NCI-H1417 (cell line): ENCODE measurements at places on chromosomes 7 and 10.

GRCh38 chr10:29446327-29446726 is 157.5 kb downstream of the LYZL1 start:
- DNase-seq: no peak

DNA sequence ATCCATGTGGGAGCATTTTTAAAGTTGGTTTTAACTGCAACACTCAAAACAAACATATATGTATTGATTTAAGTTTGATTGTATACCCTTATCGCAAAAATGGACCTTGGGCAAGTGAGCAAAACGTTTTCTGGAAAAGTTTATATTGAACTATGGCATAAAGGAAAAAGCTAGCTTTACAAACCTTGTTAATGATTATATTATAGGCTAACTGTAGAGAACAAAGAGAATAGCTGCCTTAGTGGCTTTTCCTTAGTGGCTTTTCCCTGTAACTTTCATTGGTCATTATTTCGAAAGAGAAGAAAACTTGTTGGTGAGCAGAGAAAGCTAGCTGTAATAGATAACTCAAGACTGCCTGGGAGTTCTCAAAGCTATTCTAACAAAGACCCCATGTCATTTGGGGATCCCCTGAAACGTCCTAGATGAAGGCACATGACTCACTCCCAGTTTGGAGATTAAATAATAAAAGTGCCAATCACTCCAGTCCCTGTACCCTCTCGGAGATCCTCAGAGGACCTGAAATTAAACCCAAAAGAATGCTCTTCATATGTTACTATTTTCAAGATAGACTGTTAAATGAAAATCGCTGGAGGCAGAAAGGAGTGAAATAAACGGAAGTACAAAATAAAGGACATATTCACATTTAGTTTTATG is 92.1 kb downstream of the SRI start:
- no peak for DNase-seq

DNA sequence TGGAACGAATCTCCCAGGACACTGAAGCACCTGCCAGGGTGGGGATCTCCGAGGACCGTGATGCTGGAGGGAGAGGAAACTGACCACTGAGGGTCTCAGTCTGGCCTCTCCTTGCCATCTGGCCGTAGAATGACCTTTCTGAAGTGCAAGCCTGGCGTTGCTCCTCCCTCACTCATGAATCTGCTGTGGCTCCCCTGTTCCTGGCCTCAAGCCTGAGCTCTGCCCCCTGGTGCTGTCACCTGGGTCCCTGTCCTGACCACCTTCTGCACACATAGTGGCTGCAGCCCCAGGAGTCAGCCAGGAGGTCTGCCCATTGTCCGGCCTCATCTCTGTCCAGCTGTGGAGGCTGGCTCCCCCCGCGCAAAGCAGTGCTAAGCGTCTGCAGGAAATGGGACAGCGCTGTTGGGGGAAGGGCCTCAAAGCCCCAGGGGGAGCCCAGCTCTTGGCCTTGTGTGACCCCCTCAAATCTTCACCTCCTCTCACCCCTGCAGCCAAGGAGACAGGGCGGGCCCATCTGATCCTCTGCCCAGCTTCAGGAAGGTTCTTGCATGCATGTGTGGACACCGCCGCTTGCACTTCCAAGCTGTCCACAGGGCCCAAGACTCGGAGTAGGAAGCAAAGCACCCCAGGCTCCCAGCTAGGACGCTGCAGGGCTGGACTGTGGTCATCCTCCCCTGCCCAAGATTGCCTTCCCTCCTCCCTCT is 65.7 kb downstream of the MYL10 start:
- no peak for DNase-seq

DNA sequence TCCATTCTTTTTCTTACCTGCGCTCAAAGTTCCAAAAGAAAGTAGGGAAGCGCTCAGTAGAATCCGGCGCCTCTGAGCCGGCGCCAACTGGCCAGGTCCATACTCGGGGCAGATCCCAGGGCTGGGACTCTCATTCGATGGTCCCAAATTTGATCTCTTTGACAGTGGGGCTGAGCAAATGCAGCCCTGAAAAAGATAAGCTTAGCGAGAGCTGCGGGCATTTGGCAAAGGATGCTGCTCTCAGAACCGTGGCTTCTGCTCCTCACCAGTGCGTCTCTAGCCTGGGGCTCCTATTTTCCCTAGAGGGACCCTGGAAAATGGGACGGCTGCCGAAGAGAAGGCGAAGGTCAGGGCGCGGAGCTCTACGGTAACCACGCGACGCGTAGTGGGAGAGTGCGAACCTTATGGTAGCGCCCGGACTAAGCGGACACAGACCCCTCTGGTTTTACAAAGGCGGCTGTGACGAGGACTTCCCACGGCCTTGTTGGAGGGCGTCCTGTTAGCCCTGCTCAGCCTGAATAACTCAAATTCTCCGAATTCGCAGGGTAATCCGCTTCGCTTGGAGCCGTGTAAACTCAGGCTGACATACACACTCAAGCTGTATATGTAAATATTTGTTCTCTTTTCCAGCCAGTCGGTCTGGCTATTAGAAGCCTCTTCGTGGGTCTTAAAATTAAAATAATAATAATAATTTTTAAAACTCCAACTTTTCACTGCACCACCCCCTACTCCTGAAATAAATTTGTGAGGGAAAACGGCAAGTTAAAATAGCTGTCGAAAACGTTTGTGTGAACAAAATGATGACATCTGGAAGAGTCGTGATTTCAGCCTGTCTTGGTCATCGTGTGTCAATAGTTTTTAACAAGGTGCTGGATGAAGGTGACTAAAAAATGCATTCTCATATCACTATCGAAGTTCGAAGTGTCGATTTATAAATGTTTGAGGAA is 869 bp upstream of the TBX20 start:
- no peak for DNase-seq

DNA sequence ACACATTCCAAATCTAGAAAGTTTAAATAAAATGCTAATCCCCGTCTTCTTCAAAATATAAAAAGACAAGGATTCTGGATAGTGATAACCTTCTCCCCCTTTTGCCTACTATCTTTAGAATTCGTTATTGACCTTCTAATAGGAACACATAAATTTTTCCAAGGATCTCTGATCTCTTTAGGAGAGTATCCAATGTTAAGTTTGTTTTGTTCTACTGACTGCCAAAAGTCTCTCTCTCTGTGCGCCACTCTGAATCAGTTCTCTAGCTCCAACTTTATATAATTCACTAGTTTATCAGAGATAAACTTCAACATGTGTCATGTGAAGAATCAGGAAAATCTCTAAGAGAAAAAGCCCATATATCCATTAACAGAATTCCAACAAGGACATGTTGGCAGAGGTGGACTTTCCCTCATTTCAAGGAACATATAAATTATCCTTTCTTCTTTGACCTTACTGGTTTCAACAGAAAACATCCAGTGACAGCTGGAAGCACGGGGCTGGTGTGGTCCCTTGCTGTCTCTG is 615.6 kb downstream of the KCNMA1 start:
- DNase-seq: no peak

- DNase-seq: no peak
These were observed 129.4 kb downstream of the KAT6B start for GRCh38 chr10:74955796-74956195.

DNA sequence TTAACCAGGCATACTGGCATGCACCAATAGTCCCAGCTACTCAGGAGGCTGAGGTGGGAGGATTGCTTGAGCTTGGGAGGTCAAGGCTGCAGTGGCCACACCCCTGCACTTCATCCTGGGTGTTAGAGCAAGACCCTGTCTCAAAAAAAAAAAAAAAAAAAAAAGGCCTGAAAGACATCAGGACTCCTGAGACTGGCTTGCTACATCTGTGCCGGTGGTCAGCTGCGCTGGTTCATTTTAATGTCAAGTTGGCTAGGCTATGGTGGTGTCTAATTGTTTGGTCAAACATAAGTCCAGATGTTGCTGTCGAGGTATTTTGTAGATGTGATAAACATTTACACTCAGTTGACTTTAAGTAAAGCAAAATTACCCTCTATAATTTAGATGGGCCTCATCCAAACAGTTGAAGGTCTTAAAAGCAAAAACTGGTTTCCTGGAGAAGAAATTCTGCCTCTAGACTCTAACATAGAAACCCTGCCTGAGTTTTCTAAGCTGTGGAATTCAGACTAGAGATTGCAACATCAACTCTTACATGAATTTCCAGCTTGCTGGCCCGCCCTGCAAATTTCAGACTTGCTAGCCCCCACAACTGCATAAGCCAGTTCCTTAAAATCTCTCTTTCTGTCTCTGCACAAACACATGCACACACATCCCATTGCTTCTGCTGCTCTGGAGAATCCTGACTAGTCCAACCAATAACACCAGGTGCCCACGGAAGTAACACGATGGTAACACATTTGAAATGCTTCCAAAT is 18.2 kb downstream of the MYOF start:
- no peak for DNase-seq

GRCh38 chr7:157977306-157977705 is 610.3 kb downstream of the PTPRN2 start:
- DNase-seq: peak; percentile 21

DNA sequence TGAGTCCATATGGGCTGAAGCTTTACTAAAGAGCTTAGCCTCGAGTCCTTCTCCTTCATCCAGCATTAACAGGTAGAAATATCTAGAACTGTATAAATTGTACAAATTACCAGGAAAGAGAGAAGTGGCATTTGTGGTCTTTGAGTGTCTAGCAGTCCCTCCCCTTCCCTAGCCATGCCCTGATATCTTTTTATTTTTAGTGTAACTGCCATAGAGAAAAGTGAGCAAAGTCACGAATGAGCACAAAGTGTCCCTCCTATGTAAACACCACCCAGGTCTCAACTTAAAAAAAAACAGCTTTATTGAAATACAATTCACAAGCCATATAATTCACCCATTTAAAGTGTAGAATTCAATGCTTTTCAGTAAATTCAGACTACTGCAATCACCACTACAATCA is 339.0 kb upstream of the ZMIZ1 start:
- DNase-seq: no peak

GRCh38 chr7:30511973-30512662 is 7.5 kb upstream of the GGCT start:
- DNase-seq: no peak

GRCh38 chr7:143147070-143147469 is 15.2 kb downstream of the PIP start:
- no peak for DNase-seq

- DNase-seq: no peak
These were observed 1.5 kb upstream of the ZNF775 start for GRCh38 chr7:150377635-150378034.

DNA sequence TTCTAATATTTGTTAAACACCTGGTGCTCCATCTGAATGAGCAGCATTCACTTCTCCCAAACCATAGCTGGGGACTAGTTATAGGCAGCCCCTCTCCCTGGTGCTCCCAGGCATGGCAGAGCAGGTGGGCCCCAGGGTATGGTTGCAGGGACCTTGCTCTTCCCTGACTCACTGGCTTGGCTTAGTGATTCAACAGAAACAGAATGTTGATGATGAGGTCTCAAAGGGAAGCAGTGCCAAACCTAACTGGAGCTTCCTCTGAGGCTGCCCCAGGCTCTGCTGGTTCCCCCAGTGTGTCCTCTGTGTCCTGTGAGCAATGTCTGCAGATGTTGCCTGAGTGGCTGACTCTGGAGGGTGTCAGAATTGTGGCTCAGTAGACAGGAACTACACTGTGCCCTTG is 3.7 kb downstream of the GPR26 start:
- no peak for DNase-seq

GRCh38 chr10:122199070-122199469 is 72.0 kb upstream of the BTBD16 start:
- no peak for DNase-seq

DNA sequence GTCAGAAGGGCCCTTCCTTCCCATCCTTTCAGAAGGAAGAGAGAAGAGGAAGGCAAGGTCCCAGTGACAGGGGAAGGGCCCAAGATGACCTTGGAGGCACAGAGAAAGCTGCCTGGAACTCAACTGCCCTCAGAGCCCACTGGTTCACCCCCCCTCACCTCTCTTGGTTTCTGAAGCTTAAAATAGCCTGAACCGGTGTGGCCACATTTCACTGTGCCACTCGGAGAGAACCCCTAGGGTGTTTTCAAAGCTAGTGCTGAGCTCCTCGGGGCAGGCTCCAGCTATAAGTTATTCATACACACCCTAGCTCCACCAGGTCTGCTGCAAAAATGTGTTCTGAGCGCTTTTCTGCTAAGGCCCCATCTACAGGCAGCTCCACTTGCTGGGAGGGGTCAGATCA is 60.9 kb upstream of the ADRB1 start:
- peak; percentile 72 for DNase-seq

GRCh38 chr7:47600199-47601118 is 18.5 kb upstream of the TNS3 start:
- no peak for DNase-seq

DNA sequence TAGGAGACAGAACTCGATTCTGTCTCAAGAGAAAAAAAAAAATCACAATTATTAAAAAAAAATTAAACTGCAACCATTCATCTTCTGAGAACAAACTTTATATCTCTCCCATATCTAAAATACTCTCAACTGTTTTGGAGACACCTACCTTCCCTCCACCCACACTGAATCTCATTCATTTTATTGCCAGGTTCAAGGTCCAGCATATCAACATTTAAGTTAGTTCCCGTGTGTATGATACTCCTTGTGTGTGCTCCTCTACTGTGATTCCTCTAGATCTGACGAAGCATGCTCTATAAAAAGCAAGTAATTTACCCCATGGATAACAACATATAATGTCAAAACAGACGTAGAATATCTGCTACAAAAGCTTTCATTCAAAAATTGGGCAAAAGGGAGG is 351.8 kb upstream of the SORCS1 start:
- no peak for DNase-seq

- no peak for DNase-seq
These were observed 9.6 kb downstream of the PSD start for GRCh38 chr10:102408728-102409603.

- DNase-seq: peak; percentile 74
These were observed 18.8 kb upstream of the INPP5A start for GRCh38 chr10:132518572-132519381.

DNA sequence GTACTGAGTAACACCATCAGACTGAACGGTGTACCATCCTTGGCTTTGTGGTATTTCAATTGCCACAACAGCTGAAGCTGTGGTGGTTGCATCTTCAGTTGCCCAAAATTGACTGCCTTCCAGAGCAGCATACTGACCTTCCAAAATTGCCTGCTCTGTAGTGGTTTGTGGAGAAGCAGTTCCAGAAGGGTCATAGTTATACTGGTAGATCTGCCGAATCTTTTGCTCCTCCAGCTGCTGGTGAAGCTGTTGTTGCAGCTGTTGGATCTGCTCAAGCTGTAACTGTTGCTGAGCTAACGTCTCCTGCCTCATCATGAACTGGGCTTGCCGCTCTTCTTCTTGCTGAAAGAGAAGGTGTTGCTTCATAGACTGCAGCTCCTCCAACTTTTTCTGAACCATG is 212.2 kb downstream of the PCLO start:
- DNase-seq: no peak

- DNase-seq: no peak
These were observed 322.6 kb downstream of the KIF20B start for GRCh38 chr10:90023950-90024349.

- no peak for DNase-seq
These were observed 64.2 kb downstream of the DIP2C start for GRCh38 chr10:625333-625696.

- DNase-seq: no peak
These were observed 105.2 kb downstream of the MACC1 start for GRCh38 chr7:20111821-20112542.

DNA sequence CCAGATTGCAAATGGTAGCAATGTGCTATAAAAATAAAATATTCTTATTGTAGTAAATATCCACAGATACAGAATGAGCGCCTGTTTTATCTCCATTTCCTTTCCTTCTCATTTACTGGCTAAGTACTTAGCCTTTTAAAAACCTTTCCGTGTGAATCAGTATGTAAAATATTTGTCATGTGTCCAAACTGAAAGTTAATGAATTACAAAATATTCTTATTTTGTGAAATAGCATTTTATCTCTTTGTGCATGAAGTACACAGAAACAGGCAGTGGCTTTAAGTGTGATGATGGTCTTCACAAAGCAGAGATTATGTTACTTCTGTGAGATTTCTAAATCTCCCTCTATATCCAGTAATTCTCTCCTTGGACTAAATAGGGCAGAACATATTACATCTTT is 56.7 kb upstream of the KIAA1217 start:
- DNase-seq: no peak
